Fibroblast of skin of right biceps (primary cell): ENCODE measurements at places on chromosomes 2 and 18.
A peak's percentile ranks its signal among the peaks of the same experiment; 100 is the strongest.

GRCh38 chr2:151071382-151071781 lies 190.3 kb downstream of the RBM43 start:
- peak; percentile 55 for DNase-seq

- no peak for DNase-seq
Measured at GRCh38 chr2:210046851-210047500, 44.5 kb downstream of the RPE start.

DNA sequence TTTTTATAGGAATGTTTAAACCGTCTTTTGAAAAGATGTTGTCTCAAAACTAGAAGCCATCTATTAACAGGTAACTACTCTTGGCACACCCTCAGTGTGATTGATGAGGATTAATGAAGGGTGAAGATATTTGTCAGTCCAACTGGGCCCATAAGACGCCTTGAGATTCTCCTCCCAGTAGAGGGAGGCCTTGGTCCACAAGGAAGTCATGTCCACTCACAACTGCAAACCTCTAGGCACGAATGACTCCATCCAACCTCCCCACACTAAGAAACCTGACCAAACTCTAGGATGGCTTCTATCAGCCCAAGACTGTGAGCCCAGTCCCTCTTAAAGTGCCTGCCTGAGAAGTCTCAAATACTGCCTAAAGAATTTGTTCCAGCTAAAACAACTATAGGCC lies 19.2 kb upstream of the GRP start:
- no peak for DNase-seq

- DNase-seq, result no peak
Measured at GRCh38 chr18:25278394-25278793, 73.6 kb downstream of the ZNF521 start.

- DNase-seq, result no peak
Measured at GRCh38 chr18:9184998-9185613, 48.5 kb downstream of the ANKRD12 start.
